NCI-H526 treated with DMSO at 0.1 percent for 48 hours (cell line): ENCODE measurements at places on chromosomes 11 and 22.

DNA sequence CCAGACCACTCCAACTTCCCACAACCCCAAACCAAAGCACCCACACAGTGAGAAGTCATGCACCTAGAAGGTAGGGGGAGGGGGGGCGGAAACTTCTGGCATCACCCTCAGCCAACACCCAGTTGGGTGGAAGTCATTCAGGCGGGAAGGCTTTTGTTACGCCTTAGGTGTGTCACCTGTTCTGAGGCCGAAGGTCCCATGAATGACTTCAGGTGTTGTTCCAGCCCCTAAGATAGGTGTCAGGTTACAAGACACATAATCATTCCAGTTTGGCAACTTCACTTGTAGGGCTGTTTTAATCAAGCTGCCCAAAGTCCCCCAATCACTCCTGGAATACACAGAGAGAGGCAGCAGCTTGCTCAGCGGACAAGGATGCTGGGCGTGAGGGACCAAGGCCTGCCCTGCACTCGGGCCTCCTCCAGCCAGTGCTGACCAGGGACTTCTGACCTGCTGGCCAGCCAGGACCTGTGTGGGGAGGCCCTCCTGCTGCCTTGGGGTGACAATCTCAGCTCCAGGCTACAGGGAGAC, at the start of gene TMPRSS4:
Gene TMPRSS4 (plus strand): TSS at position 325 of the 528 bp plus-strand sequence. CDS start 225 bp downstream, outside the sequence.
- DNase-seq, result peak; percentile 97

GRCh38 chr11:27514076-27514475, 7.5 kb upstream of the LIN7C start:
- no peak for DNase-seq

GRCh38 chr22:23793326-23793725, 6.6 kb downstream of the SMARCB1 start:
- no peak for DNase-seq

GRCh38 chr22:31952472-31952871, 8.1 kb downstream of the YWHAH start:
- no peak for DNase-seq

GRCh38 chr11:116111546-116111945, 607.3 kb upstream of the CADM1 start:
- no peak for DNase-seq

DNA sequence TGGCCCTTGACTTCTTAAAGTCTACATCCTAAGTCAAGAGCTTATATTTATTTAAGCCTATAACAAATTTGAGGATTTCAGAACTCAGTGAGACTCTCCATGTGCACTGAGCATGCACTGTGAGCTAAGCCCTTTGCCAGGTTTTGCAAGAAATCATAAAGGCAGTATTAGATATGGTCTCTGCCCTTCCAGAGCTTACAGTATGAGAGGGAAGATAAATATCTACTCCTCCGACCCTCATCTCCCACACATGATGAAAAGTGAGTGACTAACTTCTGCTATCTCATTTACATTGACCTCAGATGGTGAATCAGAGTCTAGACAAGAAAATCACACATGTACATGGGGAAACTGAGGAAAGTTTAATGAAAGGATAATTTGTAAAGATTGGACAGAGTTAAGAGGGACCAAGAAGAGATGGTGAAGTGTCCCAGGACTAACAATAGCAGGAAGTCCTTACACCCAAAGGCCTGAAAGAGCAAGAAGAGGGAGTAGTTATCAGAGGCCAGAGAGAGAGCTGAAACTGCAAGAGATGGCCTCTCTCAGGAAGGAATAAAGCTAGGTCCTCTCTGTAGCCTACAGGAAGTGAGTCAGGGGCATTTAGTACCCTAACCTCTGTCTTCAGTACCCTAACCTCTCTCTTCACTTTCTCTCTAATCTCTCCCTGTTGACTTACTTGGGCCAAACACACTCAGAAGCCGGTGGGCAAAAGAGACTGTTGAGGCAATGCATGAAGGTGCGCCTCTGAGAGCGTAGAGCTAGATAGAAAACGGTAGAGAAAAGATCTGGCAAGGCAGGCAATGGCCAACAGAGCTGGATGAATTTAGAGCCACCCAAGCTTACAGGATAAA, 23.0 kb upstream of the BLID start:
- DNase-seq, result no peak

GRCh38 chr11:120188811-120189455, 21.9 kb upstream of the OAF start:
- no peak for DNase-seq

GRCh38 chr11:122853261-122853660, 15.0 kb downstream of the CRTAM start:
- no peak for DNase-seq

- no peak for DNase-seq
These were observed 636.7 kb downstream of the TBC1D22A start for GRCh38 chr22:47398921-47399790.

DNA sequence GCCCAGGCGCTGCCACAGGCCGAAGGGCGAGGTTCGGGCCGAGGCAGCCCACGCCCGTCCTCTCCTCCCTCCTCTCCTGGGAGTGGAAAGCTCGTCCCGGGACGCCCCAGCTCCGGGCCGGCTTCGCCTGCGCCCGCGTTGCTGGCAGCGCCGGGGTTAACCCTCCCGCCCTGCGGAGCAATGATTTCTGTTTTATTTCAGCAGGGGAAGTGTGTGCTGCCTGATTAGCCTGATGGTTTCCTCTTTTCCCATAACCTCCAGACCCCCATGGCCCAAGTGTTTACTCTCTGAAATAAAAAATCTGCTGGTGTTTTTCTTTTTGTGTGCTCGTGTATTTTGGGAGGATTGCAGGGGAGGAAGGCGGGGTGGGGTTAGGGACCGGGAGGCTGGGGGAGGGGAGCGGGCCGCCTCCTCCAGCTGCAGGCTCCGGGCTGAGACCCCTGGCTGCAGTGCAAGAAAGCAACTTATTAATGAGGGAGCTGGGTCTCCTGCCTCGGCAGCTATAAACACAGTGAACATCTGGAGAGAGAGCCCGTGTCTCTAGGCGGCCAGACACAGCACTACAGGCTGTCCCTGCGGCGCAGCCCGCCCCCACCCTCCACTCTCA, 38.6 kb downstream of the ETS1 start:
- DNase-seq, result no peak

DNA sequence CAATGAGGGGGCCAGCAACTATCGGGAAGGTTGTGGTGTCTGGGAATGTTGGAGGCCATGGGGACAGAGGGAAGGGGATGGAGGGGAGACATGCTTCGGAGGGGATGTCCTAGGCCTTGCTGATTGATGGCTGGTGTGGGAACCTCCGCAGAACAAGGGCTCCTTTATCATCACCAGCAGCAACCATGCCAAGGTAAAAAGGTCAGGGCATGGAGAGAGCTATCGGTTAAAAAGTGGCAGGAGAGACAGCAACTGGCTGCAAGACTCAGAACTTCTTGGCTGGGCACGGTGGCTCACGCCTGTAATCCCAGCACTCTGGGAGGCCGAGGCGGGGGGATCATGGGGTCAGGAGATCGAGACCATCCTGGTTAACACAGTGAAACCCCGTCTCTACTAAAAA, 3.0 kb downstream of the GSTT4 start:
- no peak for DNase-seq

GRCh38 chr11:2858995-2859698, 26.4 kb downstream of the CDKN1C start:
- DNase-seq, result no peak

DNA sequence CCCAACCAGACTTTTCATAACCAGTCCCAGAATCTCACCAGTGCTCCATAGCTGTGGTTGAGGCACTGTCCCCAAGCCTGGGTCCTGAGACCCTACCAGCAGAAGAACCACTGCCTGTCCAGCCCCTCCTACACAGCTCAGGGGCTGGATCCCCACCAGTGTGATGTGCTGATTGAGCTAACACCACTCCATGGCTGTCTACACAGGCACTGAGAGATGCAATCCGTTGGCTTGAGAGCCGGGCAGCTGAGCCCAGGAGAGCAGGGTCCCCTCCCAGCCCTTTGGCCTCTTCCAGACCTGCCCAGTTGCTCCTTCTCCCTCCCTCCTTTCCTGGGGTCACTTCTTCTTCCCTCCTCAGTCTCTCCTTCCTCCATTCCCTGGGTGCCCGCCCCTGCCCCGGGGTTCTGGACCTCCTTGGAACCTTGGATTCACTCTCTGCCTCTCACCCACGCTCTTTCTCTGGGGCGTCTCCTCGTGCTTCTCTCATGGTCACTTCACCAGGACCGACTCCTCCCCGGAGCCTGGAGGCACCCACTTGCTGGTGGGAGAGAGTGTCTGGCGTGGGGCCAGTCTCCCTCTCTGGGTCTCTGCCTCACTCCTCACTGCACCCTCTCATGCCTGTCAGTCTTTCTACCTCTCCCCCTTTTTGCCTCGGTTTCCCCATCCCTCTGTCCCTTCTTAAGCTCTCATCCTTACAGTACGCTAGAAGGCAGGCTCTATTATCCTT, 706 bp upstream of the SCYL1 start:
- no peak for DNase-seq
